ENCODE measurements at places on chromosomes 13 and 19. TPM values are rescaled to one million over a fixed set of nuclear protein-coding genes. Genes with fewer than 3 reads are reported as not detected.

DNA sequence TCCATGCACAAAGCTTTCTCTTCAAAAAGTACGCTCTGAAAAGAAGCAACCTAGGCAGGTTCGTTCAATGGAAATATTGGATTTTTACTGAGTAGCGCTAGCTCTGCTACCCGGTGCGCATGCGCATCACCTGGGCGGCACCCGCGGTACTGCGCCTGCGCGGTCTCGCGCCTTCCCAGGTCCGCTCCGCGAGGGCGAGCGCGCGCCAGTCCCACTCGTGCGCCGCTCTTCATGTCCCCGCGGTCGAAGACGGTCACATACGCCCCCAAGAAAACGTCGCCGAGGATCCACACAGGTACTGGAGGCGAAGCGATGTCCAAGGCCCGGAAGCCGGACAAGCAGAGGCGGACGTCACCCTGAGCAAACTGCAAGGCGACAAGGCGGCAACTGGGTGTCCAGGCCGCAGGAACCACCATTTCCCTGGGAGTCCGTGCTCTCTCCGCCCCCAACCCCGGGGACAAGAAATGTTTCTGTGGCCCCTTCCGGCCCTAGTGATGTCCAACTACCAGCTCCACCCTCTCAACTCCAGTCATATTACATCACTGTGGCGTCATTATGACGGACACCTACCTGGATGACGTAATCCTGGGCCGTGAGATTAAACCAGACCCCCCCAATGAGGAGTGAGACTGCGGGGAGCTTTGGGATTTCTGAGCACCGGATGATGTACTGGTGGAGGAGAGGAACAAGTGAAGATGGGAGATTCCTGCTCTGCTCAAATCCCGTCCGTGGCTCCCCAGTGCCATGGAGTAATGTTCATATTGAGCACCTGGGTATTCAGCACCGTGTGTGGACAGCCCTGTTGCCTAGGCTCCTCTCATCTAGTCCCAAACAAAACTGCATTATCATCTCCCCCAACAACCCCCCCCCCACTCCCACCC, 4.8 kb upstream of the KCNC3 start:
- DNase-seq, result no peak

DNA sequence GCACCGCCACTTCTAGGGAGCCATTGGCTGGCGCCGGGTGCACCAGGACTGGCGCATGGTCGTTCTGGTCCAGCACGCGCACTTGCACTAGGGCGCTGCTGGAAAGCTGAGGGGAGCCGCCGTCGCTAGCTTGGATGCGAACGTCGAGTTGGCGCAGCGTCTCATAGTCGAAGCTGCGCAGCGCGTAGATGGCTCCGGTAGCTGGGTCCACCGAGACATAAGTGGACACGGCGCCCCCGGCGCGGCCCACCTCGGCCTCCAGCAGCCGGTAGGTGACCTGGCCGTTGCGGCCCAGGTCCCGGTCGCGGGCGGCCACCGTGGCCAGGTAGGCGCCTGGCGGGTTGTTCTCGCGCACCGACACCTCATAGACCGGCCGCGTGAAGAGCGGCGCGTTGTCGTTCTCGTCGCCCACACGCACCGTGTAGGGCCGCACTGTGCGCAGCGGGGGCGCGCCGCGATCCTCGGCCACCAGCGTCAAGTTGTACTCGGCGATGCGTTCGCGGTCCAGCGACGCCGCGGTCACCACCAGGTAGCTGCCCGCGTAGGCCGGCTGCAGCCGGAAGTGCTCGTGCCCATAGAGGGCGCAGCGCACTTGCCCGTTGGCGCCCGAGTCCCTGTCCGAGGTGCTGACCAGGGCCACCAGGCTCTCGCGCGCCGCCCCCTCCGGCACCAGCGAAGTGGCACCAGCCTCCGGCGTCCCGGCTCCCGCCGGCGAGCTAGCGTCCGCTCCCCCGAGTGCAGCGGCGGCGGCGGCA, 1.7 kb downstream of the PCDH8 start:
- DNase-seq, result no peak

DNA sequence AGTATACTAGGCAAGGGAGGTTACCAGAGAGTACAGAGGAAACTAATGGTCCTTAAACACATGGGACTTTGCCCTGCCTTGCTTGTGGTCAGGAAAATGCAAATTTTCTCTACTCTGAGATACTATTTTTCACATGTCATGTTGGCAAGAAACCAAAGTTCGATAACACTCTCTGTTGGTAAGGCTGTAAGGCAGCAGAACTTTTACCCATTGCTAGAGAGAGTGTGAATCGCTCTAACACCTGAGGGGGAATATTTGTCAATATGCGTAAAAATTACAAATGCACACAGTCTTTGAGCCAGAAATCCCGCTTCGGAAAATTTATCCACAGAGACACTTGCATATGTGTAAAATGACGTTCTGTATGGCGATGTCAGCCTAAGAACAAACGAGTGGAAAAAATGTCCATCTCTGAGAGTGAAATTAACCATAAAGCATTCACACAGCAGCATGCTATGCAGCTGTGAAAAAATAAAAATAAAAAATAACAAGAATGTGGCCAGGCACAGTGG, 9.5 kb upstream of the RFX1 start:
- no peak for DNase-seq

DNA sequence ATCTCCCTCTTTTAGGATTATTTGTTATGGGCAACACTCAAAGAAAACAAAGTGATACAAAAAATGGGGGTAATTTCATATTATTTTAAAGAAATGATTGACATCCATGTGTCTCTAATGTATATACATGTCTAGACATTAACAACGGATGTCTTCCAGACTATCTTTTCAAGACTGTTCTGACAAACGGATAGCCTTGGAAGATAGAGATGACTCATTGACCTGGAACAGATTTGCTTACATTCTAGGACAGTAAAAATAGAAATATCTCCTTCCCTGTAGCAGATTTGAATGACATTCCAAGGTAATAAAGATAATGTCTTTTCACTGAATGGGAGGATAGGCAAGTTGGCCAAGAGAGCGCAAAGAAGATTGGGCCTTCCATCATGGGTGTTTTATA, 26.2 kb upstream of the SLITRK6 start:
- DNase-seq, result no peak

DNA sequence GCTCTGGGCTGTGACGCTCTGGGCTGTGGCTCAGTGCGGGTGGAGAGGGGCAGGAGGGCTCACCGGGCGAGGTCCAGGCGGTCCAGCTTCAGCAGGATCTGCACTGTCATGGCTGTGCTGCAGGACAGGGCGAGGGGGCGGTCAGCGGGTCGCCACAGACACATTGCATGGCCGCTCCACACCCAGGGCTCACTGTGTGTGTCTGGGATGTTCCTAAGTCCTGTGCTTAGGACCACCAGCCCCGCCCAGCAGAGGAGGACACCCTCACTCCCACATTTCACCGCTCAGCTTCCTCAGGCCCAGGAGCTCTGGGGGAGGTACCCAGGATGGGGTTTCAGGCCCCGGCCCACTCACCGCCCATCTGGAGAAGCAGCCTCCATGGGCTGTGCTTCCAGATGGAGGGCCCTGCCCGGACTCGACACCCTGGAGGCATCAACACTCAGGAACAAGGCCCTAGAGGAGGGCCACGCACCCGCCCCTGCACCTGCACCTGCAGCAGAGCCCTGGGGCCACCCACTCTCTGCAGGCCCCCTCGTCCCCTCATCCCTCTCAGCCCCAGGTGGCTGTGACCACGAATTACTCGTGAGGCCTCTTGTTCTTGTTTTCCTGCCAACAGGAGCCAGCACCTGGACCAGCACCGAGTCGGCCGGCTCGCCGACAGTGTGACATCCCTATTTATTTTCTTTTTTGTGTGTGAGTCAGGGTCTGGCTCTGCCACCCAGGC, 9.7 kb upstream of the CERS1 start:
- no peak for DNase-seq

DNA sequence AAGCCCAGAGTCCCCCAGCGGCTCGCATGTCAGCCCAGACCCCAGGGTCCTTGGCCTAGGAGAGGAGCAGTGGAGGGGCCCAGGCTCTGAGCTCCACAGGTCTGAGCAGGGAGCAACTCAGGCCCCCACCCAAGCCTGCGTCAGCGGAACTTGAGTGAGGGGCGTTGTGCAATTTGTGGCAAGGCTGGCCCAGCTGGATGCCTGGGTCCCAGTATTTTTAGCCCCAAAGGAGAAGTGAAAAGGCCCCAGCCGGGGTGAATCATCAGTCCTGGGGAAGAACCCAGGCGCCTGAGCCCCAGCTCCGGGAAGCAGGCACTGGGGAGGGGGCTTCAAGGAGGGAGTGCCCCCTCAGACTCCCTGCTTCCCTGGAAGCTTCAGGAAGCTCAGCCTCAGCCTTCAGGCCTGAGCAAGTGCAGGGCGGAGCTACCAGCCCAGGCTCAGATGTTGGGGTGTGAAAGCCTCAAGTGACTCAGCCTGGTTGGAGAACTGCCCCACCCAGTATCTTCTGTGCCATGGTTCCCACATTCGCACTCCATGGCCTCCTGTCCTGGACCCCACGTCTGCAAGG, 7.2 kb downstream of the MED29 start:
- DNase-seq, result no peak

GRCh38 chr13:24228852-24229458, 68.4 kb downstream of the SPATA13 start:
- no peak for DNase-seq

The HIPK4 gene
- polyA plus RNA-seq, result 0.07 TPM

GRCh38 chr13:55038230-55038629, 2009.6 kb downstream of the OLFM4 start:
- DNase-seq, result no peak

DNA sequence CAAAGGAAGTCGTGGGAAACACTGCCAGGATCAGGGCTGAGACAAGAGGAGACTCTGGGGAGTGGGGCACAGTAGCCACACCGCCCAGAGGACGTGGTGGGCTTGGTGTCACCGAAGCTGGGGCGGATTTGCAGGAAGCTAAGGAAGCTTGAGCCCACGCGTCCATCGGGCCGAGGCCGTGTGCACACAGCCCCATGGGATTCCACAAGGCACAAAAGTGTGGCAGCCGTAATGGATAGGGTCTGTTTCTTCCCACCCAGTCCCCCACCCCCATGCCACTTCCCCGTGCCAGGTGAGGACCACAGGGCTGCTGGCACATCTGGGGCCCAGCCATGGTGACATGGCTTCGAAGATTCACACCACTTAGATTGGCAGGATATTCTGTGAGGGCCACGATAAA, 153.2 kb upstream of the SPACA7 start:
- no peak for DNase-seq

DNA sequence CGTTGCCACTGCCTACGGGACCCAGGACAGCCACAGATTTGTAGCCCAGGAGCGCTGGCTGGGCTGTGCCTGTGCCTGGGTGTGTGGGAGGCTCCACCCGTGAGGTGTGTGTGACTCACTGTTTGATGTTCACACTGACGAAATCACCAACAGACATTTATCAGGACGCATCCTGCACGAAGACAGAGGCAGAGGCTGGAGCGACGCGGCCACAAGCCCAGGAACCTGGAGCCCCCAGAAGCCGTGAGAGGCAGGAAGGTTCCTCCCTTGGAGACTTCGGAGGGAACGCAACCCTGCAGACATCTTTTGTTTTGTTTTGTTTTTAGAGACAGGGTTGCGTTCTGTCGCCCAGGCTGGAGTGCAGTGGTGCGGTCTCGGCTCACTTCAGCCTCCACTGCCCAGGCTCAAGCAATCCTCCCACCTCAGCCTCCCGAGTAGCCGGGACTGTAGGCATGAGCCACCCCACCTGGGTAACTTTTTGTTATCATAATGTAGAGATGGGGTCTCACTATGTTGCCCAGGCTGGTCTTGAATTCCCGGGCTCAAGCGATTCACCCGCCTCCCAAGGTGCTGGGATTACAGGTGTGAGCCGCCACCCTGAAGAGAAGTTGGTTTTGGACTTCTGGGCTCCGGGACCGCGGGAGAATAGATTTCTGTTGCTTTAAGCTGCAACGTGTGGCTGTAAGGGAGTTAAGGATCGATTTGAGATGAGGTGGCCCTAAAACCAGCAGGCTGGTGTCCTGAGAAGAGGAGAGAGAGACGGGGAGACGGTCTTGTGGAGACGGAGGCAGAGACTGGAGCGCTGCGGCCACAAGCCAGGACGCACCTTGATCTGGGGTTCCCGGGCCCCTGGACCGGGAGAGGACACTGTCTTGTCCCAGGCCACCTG, 24.9 kb upstream of the WDR18 start:
- no peak for DNase-seq

The FLT3LG gene
- polyA plus RNA-seq, result 2.6 TPM

GRCh38 chr19:2239771-2240770, 3.4 kb downstream of the SF3A2 start:
- no peak for DNase-seq

The SCN1B gene
- polyA plus RNA-seq, result 0.92 TPM

GRCh38 chr13:98508685-98509084, 68.2 kb downstream of the STK24 start:
- DNase-seq, result no peak

GRCh38 chr19:6087074-6087571, 23.2 kb downstream of the RFX2 start:
- no peak for DNase-seq

- no peak for DNase-seq
Observed at GRCh38 chr13:20182231-20182846, 10.4 kb downstream of the GJB2 start.

- DNase-seq, result no peak
Observed at GRCh38 chr19:4803736-4804695, 12.5 kb downstream of the FEM1A start.

DNA sequence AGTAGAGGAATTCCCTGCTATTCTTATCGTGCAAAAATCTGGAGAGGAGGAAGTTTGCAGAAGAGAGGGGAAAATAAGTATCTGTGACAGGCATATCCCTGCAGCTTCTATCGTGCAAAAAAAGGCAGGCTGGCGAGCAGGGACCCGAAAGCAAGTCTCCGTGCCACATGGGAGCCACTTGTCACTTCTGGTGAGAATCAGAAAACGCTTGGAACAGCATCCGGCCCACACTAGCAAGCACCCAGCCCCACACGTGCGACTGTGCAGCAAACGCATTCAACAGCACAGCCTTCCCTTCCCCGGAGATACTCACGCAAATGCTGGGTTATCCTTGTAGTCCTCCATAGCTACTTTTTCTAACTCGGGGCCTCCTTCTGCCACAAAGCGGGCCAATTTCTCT, 16.9 kb downstream of the SUGP1 start:
- no peak for DNase-seq

GRCh38 chr13:67033170-67033569, 197.0 kb downstream of the PCDH9 start:
- DNase-seq, result no peak

The ONECUT3 gene
- polyA plus RNA-seq, result not detected
